ENCODE measurements at places on chromosomes 7 and 10.

- no peak for DNase-seq
Measured at GRCh38 chr7:46259947-46260346, 338.9 kb upstream of the IGFBP3 start.

- DNase-seq: no peak
Measured at GRCh38 chr10:104928734-104929133, 287.6 kb downstream of the SORCS3 start.

- no peak for DNase-seq
Measured at GRCh38 chr10:12250181-12250580, 54.2 kb downstream of the CDC123 start.

GRCh38 chr7:130921391-130922180, 187.6 kb upstream of the KLF14 start:
- DNase-seq: peak; percentile 13

DNA sequence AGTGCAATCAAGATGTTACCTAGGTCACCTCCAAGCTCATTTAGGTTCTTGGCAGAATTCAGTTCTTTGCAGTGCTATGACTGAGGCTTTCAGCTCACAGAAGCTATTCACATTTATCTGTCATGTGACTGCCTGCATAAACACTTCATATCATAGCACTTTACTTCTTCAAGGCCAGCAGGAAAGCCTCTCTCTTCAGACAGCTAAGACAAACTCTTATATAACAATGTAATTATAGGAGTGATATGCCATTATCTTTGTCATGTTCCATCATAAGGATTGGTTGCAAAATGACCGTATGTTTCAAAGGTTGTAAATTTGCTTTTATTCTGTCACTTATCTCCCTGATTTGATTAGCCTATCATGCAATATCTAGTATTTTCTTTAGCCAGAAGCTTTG, 78.8 kb upstream of the TMEM196 start:
- peak; percentile 6 for DNase-seq

DNA sequence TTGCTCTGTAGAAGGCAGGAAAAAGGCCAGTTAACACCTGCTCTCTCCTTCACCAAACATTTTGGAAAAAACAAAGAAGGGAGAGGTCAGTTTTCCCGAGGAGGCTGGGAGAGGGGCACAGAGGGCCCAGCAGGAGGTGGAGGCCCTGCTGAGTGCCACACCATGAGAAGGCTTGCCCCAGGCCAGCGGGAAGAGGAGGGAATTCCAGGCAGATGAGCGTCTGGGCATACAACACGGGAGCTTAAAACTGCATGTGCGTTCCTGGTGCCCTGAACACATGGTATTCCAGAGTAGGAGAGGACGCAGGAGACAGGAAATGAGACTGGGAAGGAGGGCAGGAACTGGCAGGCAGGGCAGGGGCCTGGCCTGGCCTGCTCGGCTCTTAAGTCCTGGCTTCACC, 182.4 kb downstream of the CCDC3 start:
- DNase-seq: no peak

DNA sequence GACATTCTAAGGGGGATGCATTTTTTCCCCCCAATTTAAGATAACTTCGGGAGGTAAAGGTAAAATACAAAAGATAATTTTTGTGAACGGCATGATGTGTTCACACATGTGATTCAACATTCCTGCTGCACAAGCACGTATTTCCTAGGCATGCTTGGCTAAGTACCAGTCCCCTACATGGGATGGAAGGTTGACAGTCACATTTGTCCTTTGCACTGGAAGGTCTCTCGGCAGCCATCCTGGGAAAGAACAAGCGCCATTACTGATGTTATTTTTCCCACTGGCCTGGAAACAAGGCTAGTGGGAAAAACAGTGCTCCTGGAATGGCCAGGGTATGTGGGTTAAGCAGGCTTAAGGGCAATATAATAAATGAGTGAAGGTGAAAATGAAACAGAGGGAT, 276.2 kb upstream of the AOAH start:
- no peak for DNase-seq

Data from NCI-H1436 (cell line).